ENCODE measurements at places on chromosomes 6 and 20. TPM values are rescaled to one million over a fixed set of nuclear protein-coding genes. Genes with fewer than 3 reads are reported as not detected.

DNA sequence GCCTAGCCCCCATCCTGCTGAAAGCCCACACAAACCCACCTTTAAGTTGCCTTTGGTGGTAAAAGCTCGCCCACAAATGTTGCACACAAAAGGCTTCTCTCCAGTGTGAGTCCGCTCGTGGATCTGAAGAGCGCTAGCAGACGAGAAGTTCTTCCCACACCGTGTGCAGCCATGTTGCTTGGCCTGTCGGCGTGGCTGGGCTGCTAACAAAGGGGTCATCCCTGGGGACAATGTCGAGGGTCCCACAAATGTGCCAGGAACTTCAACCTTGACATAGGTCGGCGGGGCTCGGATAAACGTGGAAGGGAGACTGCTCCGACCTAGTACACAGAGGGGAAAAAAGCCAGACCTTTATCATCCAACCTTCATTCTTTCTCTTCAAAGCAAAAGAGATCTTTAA, 13.5 kb downstream of the SALL4 start:
- DNase-seq, result no peak

GRCh38 chr6:153625089-153625488, 414.0 kb upstream of the OPRM1 start:
- peak; percentile 5 for DNase-seq

DNA sequence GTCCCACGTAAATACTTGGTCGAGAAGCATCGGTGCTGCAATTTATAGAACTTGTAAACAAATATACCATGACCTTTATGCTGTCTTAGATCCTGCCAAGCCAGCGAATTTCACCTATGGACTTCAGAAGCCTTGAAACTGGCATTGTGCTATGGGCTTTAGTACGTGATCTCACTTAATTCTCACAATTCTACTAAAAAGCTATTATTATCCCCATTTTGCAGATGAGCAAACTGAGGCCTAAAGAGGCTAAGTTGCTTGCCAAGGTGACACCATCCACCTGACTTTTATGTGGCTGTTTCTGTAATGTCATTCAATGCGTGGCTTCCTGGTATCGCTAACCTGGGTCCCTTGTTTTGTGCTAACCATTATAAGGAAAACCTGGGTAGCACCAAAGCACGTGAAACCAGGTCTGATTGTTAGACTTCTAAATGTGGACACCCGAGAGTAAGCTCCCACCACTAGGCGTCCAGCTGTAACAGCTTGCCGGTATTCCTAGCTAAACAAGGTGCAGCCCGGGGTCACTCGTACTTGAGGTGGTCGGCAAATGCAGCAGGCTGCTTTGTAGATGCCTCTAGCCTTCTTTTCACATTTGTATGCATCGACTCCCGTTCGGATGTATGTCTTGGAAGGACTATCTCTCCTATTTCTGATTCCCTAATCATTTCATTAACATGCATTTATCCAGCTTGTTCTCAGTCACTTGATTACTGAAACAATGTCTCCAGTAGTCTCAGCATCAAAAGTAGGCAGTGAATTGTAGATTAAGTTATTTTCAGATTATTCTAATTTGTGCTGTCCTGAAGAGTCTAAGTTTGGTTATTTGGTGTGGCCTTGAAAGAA, 1.1 kb downstream of the SYNJ2 start:
- DNase-seq, result peak; percentile 45

DNA sequence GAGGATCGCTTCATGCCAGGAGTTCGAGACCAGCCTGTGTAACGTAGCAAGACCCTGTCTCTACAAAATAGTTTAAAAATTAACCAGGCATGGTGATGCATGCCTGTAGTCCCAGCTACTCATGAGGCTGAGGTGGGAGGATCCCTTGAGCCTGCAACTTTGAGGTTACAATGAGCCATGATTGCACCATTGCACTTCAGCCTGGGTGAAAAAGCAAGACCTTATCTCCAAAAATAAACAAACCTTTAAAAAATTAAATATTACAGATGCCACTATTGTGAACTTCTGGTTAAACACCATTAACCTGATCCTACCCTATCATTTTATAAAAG, 116.8 kb downstream of the ARHGAP18 start:
- DNase-seq, result peak; percentile 81

Gene MCCD1
- not detected for total RNA-seq

Gene TMEM200A
- 44.2 TPM for total RNA-seq

DNA sequence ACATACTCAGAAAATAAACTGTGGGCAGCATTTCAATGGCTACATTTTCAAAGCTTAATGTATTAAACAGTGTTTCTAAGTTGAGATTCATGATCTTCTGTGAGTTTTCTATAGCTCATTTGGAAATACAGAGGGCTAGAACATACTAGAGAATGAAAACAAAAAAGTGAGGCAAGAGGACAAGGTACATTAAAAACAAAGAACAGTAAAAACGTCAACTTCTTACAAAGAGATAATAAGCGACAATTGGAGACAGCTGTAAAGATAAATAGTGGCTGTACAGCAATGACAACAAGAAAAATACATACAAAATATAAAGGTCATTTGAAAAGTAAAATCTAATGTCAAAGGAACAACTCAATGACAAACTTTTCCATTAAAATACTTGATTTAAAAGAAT, 94.3 kb downstream of the REV3L start:
- DNase-seq, result no peak

DNA sequence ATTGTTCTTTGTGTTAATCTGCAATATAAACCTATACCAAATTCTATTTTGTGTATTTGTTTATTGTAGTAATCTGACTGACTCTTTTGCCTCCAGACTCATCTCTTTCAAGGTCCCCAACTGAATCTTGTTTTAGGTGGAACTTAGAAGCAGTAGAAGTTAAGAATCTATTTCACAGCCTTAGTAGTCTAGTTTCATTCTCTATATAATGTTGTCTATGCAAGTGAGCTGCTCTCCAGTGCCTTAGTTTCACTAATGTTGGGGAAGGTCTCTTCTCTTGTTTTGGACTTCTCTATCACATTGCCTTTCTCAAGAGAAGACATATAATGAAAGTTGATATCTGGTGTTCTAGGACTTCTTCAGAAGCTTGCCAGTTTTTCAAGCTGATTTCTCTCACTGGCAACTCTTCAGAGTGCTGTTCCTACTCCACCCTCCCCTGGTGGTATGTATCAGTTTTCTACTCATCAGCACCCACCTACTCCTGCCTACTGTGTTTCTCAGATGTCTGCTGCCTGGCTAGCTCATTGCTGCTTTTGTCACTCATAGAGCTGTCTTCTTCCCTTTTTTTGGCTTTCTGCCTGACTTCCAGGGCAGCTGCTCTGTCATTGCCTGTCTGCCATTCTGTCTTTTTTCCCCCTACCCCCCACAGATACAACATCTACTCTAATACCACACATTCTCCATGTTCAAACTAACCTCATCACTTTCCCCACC, 82.1 kb downstream of the PTPRA start:
- DNase-seq, result no peak

Gene OR2J3
- not detected for total RNA-seq

DNA sequence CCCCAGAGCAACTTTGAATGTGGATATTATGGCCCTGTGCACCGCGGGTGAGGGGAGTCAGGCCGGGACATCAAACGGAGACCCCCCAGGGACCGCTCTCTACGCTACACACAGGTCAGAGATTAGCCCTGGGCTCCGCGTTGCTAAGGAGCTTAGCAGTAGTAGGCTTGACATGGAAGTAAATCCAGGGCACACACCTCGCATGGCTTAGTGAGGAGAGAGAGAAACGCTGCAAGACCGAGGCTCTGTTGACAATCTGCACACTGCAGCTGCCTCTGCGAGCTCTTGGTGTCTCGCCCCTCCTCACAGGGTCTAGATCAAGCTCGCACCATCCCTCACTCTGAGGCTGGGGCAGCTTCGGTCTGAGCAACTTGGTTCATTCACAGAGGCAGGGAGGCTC, 116.1 kb upstream of the CDH4 start:
- no peak for DNase-seq

- DNase-seq, result no peak
Measured at GRCh38 chr6:151796842-151797530, 10.5 kb upstream of the ESR1 start.

Gene ULBP3
- total RNA-seq, result 6.2 TPM

GRCh38 chr6:105430685-105431084, 27.8 kb upstream of the PREP start:
- DNase-seq, result no peak

DNA sequence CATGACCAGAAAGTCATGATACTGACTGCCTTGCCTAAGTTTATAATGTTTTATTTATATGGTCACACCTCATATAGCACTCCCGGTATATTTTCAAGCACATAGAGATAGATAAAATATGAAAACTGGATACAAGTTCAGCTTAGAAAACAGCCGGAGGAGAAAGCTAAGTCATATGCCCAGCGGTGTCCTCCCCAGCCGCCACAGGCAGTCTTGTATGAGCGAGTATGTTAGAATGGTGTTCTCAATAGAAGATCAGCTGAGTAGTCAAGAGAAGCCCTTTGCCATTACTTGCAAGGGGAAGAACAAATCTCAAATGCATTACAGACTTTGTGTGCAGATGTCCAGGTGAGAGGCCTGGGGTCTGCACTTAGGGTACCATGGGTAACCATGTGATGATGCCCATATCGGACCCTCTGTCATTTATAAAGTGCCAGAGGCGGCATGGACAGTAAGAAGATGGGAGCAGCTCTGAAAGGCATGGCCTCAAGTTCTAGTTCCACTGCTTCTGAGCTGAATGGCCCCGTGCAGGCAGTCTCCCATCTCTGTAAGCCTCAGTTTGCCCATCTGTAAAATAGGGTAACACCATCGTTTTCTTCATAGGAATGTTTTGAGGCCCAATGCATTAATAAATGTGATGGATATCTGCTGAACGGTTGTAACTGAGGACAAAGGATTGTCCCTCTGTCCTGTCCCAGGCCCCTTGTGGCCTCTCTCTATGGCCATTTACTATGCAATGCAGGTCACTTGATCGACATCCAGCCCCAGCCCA, 195.7 kb upstream of the SNX9 start:
- DNase-seq, result no peak

Gene PARD6B
- 1.0 TPM for total RNA-seq

Gene ROS1
- under 0.01 TPM for total RNA-seq

Gene DUSP15
- not detected for total RNA-seq

All from fibroblast of lung (primary cell).